ENCODE measurements at places on chromosomes 1 and 21.
A peak's percentile ranks its signal among the peaks of the same experiment; 100 is the strongest.

DNA sequence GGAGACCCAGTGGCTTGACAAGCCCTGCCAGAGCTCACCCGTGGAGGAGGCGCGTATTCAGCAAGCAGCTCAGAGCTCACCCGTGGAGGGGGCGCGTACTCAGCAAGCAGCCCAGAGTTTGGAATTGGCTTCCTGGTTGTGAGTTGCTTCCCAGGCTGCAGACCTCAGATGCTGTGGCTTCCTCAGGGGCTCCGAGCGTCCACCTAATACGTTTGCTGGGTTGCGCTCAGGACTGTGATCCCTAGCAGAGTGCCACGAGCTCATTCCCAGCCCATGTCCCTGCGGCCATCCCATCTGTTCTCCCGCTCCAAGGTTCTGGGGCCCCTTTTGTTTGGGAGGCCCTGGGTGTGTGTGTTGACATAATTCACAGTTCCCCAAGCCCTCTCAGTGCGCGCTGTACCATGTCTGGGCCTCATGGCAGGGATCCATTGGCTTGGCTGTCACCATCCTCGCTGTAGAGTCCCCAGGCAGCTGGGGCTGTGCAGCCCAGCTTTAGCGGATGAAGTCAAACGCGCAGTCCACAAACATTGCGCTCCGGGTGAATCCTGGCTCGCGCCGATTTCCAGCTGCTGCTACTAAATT, 3.6 kb downstream of the AJAP1 start:
- no peak for DNase-seq

DNA sequence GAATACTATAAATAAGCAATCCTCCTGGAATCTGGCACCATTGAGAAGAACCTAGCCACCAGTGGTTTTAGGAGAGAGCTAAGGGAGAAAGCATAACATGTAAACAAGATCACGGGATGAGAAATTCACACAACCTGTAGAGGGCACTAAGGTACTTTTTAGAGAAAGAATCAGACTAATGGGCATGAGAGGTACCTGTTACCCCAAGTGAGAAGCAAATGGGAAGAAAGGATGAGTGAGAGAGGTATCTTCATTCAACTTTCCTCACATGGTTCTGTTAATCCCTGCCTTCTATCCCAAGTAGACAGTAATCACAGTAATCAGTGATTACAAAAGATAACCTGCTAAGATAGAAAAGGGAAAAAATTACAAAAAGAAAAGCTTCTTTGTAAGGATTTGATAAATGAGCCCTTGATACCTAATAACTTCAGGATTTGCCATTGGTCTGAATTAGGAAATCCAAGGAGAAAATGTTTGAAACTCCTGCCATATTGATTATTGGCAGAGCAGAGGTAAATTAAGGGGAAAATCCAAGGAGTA, 251.1 kb upstream of the ADGRL2 start:
- DNase-seq: no peak

GRCh38 chr1:68168545-68169171, 63.7 kb downstream of the WLS start:
- DNase-seq: no peak

- no peak for DNase-seq
Observed at GRCh38 chr1:40840526-40841323, 21.4 kb downstream of the CITED4 start.

- no peak for DNase-seq
Observed at GRCh38 chr1:214678386-214678785, 75.4 kb downstream of the CENPF start.

GRCh38 chr1:24248859-24249258, 61.8 kb upstream of the IFNLR1 start:
- no peak for DNase-seq

- no peak for DNase-seq
Observed at GRCh38 chr1:172293429-172293828, 127.1 kb upstream of the C1orf105 start.

DNA sequence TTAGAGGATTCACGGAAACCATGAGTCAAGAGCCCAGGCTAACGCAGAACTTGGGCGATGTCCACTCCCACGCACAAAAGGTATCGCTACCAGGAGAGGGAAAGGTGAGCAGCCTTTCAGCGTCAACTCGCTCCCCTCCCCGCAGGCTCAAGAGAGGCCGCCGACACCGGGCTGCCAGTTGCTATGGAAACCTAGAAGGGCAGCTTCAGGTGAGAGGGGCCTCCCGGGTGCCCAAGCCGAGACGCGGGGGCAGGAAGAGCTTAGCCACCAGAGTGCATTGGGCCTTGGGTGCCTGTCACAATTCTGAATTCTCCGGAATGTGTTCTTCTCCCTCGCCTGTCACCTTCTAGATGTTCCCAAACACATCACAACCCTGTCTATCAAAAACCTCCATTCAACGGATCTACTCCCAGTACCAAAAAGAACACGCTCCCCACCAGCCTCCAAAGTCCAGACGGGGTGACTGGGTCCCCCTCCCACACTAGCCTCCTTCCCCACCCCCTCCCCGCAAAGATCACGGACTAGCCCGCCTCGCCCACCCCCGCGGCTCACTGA, 694 bp downstream of the MEAF6 start:
- peak; percentile 50 for DNase-seq

- no peak for DNase-seq
Observed at GRCh38 chr1:29361686-29362085, 125.4 kb downstream of the PTPRU start.

DNA sequence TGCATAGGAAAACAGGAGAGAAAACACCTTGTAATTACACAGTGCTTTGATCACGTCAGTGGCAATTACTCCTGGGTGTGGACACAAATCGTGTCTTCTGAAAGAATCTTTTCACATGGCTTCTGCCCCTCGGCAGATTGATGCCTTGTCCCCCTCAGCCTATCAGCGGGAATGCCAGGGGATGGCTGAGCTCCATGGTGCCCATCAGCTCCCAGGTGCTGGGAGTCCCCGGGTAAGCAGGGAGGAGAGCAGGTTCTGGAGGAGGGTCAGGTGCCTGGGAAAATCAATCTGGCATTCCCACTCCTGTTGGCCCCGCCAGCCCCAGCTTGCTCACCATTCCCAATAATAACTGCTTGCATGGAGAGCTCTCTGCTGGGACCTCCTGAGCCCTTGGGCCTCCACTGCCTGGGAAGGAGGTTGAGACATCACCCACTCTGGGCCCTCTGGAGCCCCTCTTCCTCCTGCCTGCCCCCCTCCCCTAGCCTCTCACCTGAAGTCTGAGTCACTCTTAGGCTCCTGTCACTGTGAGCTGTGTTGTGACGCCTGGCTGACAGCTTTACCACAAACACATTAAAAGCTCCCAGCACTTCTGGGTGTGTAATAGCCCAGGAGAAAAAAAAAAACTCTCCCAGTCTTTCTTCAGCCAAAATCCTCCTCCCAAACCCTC, 4.9 kb downstream of the CAMK2N1 start:
- no peak for DNase-seq

DNA sequence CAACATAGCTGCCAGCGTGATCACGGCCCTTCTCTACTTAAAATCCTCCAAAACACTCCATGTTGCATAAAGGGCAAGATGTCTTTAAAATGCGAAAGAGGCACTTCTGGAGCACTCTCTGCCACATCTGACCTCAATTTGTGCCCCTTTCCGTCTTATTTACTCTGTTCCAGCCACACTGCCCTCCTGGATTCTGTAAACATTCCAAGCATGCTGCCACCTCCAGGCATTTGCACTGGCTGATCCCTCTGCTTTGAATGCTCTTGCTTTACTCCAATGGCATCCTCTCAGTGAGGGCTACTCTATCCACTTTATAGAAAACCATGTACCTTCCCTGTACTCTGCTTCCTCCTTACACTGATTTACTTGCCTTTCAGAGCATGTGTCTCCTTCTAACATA, 5.3 kb upstream of the RGS7 start:
- DNase-seq: no peak

DNA sequence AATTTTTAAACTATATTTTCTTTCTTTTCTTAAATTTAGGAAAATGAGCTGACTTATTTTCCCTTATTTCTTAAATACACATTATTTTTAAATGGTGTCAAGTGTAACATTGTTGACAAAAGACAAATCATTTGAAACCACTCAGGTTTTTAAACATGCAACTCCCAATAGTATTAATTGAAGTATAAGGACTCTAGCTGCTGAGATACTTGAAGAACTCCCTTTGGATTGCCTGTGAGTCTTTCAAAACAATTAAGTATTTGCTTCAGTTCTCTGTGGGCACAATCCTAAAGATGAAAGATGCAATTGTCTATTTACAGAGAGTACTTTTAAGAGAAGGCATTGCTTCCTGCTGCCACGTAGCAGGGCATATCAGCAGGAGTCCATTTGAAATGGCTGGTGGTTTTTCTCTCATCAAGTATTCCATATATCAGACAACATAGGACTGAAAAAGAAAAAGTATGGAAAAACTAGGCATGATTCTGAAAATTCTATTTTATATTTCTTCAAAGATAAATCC, 373.4 kb downstream of the NEGR1 start:
- no peak for DNase-seq

GRCh38 chr1:246875041-246876026, 56.4 kb downstream of the AHCTF1 start:
- DNase-seq: no peak

GRCh38 chr1:225446595-225446960, 18.7 kb upstream of the LBR start:
- DNase-seq: no peak

DNA sequence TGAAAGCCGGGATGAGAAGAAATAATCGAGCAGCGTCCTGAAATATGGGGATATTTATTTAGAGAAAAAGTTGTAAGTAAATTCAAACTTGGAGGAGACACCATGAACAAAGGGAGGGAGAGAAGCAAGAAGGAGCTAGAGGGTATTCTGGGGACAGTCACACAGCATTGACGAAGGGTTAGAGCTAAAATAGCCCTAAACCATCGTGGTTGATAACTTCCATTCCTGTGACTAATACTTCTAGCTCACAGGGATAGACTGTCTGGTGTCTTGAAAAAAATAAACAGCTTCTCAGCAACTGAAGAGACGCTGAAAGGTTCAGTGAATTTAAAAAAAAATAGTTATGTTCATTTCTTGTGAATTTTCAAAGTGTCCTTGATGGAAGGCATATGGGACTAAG, 86.7 kb downstream of the LRRC53 start:
- no peak for DNase-seq

DNA sequence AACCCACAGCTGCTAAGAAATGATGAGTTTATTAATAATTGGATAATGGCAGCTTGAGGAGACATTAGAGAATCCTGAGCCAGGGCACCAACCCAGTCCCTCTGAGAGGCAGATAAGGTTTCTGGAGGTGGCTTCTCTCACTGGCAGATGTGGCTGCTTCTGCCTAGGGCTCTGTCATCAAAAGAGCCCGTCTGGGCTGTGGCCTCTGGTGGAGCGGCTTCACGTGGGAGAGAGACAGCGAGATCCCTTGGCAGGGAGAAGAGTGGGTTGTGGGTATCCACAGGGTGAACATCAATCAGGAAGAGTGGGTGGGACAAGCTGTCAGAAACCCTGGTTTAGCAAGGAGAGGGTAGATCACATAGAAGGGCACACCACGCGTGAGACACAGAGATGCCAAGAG, 30.0 kb downstream of the VWA5B1 start:
- no peak for DNase-seq

GRCh38 chr1:27122652-27123051, 32.3 kb downstream of the SLC9A1 start:
- DNase-seq: no peak

DNA sequence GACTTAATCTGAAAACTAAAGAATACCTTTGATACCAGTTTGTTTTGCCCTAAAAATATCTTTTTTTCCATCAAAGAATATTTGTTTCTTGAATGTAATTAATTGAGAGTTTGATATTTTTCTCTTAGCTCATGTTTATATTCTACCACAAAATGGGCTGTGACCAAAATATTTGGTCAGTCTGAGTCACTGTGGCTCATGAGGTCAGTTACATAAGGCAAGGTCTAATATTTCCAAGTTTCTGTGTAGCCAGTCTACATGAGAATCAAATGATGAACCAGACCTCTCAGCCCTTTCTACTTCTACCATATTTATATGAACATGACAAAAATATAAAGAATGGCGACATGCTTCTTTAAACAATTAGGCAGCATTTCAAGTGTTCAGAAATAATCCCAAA, 83.0 kb upstream of the IVNS1ABP start:
- no peak for DNase-seq

DNA sequence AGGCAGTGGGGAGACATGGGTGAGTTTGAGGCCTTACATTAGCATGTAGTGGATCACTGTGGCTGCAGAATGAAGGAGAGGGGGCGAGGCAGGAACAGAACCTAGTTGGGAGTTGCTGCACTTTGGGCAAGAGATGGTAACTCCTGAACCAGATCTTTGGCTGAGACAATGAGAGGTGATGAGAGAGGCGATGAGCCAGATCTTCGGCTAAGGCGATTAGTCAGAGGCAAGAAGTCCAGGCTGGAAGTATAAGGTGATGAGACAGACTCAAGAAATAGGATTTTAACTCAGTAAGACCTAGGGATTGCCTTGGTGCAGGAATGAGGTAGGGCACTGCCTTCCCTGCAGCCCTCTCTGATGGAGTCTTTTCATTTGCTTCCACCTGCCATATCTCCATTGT, 9.1 kb upstream of the ARTN start:
- DNase-seq: no peak

GRCh38 chr1:114270282-114270681, 116.6 kb upstream of the SYT6 start:
- DNase-seq: no peak

GRCh38 chr1:217969428-217969827, 315.7 kb upstream of the RRP15 start:
- DNase-seq: no peak

- DNase-seq: no peak
Observed at GRCh38 chr1:211082824-211083223, 51.1 kb downstream of the KCNH1 start.

DNA sequence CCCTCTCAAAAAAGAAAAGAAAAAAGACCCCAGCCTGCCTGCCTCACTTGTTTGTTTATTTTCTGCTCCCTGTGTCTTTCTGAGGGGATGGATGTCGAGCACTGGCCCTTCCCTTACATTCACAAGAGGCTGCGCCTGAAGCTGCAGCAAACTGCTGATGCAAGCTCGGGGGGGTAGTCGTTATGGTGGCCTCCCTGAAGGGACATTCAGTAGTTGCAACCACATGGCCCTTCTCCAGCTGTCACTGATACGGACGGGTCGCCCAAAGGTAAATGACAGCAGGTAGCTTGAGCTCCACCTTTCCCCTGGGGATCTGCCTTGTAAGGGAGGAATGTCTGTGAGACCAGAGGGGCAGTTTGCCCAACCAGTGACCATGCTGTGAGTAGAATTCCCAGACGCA, 17.7 kb downstream of the PLEKHM2 start:
- no peak for DNase-seq

GRCh38 chr1:70204600-70204999, 779 bp downstream of the LRRC40 start:
- no peak for DNase-seq

GRCh38 chr1:93712741-93713140, 31.1 kb upstream of the BCAR3 start:
- no peak for DNase-seq

DNA sequence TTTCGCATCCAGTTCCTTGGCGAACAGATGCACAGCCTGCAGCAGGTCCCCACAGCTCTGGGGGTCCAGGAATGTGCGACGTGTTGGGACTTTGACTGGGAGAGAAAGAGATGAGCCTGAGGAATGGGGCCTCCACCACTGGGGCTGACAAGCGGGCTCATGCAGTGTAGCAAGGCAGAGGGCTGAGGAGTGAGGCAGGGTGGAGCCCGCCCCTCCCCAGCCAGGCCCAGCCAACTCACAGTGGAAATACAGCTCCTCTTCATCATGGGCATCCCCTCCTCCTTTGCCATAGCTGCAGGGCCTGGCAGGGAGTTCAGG, 30.7 kb downstream of the CDCA8 start:
- no peak for DNase-seq

- peak; percentile 20 for DNase-seq
Observed at GRCh38 chr1:160419838-160420169, 19.4 kb downstream of the VANGL2 start.

Measured in liver (tissue), 10 donors.